ENCODE measurements at places on chromosomes 13 and 19.

DNA sequence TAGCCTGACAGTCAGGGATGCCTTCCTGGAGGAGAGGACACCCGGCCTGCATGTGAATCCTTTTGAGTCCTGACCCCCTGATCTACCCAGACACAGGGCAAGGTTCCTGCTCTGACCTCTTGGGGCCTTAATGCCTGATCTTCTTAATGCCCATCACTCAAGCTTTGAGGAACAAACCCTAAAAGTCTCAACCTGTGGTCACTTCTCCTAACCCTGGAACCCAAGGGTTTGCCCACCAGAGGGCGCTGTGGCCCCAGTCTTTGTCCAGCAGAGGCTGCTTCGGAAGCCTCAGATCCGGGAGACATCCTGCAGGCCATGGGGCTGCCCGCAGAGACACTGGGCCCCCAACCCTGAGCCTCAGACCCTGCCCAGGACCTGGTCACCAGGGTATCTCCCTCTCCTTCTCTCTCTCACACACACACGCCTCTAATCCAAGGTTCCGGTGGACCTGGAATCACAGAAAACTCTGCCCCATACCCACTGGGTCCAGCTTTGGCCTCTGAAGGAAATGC lies 9.8 kb upstream of the DPF1 start:
- DNase-seq = peak; percentile 52

GRCh38 chr13:95605448-95606125 lies 38.9 kb downstream of the DZIP1 start:
- DNase-seq = no peak

GRCh38 chr19:19405971-19406877 lies 749 bp downstream of the GATAD2A start:
- DNase-seq = no peak

GRCh38 chr13:63367522-63368198 lies 1952.0 kb upstream of the PCDH20 start:
- no peak for DNase-seq

GRCh38 chr19:35484252-35485036 lies 5.8 kb downstream of the KRTDAP start:
- DNase-seq = no peak

GRCh38 chr13:113028336-113029060 lies 59.5 kb downstream of the MCF2L start:
- no peak for DNase-seq

DNA sequence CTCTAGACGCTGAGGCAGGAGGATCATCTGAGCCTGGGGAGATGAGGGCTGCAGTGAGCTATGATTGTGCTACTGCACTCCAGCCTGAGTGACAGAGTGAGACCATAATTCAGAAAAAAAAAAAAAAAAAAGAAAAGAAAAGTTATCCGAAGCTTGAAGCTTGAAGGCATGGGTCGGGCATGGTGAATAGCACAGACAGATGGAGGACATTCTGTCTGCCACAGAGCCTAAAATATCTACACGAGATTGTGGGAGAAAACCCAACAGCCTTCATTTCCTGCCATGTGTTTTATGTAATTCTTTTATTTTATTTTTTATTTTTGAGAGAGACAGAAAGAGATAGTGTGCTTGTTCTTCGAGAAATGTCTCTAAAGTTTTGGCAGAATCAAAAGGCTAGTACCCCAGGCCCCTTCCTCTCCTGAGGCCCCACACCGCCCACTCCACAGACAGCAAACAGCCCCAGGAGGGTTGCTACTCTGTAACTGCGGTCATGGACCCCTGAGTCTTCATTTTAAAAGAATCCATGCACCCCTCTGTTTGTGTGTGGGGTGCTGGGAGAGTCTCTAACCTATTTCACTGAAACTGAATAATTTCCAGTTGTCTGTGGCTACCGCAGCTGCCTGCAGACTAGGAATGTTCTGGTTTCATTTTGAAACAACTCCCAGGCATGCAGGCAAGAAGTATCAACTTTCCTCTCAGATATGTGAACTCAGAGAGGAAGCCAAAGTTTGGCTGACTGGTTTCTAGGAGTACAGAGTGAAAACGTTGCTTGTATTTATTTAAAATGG lies 38.4 kb upstream of the RCBTB2 start:
- no peak for DNase-seq

GRCh38 chr13:49938314-49938713 lies 2.2 kb upstream of the SPRYD7 start:
- no peak for DNase-seq

DNA sequence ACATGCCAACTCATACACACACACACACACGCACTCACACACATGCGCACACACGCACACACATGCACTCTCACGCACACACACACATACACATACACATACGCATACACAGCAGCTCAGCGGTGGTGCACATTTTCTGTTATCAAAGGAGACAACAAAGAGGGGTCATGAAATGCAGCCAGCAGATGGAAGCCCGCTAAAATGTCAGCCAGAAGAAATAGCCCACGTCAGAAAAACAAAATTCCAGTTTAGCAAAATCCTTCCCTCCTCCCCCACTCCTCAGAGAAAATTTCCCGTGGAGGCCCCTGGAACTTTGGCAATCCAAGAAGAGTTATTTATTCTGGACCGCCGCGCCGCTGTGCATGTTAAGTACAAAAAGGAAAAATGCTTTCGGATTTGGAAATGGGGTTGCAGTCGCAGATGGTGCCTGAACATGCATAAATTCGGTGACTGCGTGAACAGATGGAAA lies 114.6 kb upstream of the VSTM2B start:
- no peak for DNase-seq

GRCh38 chr13:29065142-29065541 lies 245.0 kb downstream of the MTUS2 start:
- DNase-seq = no peak

DNA sequence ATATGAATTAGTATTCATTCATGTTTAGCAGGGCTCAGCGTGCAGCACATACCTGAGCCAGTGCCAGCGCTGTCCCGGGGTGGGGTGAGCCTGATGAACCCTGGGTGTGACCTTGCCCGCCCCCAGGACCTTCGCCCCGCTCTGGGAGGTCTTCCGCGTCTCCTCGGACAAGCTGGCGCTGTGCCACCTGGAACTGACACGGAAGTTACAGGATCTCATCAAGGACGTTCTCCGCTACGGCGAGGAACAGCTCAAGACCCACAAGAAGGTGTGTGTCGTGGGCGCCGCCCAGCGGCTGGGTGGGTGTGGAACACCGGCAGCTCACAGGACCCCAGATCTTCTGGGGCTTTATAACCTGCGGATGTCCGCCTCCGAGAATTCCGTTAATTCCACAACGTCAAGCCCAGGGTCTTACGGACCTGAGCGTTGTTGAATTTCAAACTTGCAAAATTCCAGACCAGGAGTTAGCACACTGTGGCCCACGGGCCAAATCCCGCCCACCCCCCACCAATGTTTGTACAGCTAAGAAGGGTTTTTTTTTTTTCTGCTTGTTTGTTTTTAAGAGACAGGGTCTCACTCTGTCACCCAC lies 15.4 kb downstream of the FCHO1 start:
- DNase-seq = no peak

GRCh38 chr13:32840989-32841713 lies 175.1 kb upstream of the KL start:
- no peak for DNase-seq

GRCh38 chr13:40231311-40231710 lies 435.1 kb downstream of the FOXO1 start:
- no peak for DNase-seq

GRCh38 chr19:2149980-2150793 lies 1.2 kb downstream of the AP3D1 start:
- DNase-seq = no peak

DNA sequence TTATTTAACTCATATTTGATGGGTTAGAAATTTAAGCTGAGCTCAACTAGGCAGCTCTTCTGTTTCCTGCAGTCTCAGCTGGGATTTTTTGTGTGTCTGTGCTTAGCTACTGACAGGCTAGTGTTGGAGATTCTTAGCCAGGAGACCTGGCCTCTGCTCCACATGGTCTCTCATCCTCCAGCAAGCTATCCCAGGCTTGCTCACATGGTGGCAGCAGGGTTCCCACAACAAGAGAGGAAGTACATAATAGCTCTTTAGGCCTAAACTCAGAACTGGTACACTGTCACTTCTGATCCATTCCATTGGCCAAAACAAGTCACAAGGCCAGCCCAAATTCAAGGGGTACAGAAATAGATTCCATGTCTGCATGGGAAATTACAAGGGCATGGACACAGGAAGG lies 406.2 kb downstream of the SUCLA2 start:
- DNase-seq = no peak

DNA sequence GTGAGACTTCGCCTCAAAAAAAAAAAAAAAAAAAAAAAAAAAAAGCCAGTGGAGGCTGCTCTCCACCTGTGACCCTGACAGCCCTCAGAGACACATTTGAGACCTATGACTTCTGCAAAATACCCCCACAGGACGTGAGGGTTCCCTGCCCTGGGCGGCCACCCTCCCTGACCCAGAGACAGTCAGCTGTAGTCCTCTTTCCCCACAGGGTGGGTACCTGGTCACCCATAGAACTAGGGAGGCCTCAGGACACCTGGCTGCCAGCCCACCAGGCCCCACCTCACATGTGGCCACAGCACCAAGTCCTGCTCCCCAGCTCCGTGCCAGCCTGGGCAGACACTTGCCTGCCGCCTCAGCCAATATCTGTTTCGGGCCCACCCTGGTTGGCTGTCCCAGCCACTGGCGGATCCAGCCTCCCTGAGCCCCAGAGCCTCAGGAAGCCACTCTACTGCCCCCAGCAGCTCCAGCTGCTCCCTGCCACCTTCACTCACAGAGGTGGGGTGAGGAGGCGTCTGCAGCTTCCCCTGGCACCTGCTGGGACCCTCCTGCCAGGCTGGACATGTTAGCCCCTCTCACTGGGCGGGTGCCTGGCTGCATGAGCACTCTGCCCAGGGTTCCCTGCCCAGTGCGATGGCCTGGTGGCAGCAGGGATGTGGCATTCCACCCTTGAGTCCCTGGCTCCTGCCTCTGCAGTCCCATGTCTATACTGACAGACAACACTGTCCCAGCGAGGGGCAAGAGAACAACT lies 6.9 kb downstream of the MKNK2 start:
- DNase-seq = no peak

DNA sequence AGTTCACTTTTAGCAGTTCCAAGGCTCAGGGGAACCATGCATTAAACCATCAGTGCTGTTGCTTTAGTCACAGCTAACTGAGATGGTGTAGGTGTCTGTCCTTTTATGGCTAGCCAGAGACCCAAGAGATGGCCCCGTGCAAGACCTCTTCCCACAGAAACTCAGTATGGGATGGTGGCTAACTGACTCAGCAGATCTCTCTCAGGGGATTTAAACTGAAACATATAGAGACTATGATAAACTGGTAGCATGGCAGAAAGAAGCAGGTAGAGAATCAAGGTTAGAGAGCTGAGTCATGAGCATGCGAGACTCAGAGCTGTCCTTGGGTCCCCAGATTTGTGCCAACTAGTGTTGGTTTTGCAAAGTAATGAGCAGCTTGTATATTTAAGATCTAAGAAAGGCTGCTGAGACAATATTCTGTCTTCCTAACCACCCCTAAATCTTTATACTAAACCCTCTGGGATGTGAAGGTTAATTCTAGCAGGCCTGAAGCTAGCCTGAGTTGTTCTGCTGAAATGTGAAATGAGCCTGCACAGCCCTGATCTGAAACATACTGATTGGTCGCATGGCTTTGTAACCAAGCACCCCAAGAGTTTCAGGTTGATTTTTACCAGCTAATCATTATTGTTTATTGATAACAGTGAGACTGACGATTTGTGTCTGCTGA lies 6.5 kb upstream of the SCEL start:
- DNase-seq = no peak

DNA sequence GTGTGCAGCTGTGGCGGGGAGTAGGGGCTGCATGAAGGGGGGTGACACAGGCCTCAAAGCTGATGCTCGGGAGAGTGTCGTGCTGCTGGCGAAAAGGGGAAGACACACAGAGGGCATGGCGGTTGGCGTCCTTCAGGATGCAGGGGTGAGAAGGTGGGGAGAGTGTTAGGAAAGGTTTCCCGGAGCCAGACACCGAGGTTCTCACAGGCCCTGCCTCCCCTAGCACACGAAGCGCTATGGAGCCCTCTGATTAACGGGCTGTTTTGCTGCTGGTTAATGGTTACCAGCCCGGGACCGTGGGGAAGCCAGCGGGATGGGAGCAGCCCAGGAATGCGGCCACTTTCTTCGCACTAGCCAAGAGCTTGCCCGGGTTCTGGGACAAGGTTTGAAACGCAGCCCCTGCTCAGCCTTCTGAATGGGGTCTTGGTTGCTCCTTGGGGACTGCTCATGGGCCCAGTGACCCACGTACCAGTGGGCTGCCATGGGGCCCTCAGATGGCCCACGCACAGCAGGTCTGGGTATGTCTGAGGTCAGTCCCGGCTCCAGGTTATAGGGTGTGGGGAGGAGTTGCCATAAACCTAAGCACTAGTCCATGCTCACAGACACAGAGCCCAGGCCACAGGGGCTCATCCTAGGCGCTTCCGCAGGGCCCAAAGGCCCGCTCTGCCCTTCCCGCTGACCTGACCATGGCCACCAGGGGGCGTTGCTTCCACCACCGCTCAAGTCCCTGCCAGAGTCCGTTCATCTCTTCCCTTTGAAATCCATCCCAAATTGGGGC lies 31.3 kb upstream of the ISYNA1 start:
- peak; percentile 48 for DNase-seq

DNA sequence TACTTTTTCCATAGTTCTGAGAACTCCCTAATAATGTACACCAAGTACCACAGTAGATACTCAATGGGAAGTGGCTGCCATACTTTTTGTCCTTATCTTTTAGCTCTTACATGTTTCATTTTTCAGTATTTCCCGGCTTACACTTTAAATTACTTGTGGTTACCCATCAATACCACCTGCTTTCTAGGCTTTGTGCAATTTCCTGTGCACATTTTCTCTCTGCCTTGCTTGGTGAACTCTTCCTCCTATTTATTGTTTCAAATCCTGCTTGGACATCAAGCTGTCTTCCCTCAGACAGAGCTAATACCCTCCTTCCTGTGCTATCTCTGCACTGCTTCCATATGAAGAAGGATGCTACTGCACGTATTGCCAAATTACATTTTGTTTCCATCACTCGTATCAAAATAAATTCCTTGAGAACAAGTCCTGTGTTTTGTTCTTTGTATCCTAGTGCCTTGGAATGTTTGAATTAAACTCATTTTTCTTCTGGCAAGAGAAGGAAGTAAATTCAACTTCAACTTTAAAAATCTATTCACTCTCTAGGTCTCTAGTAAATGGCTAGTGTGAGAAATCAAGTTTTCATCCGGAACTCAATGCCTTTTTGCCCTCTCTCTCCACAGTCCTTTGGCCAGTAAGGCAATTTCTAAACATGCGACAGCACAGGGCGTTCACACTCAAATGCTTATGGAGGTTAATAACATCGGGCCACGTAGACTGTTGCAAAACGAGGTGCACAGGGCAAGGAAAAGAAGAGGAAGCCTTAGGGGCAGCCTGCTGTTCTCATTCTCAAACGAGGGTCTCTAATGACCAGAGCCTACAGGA lies 5.6 kb downstream of the ZAR1L start:
- no peak for DNase-seq

GRCh38 chr13:112055036-112055914 lies 11.7 kb upstream of the SOX1 start:
- no peak for DNase-seq

GRCh38 chr13:96968027-96968426 lies 26.2 kb downstream of the OXGR1 start:
- DNase-seq = no peak

GRCh38 chr13:51257187-51257586 lies 35.0 kb downstream of the FAM124A start:
- no peak for DNase-seq

- DNase-seq = no peak
Observed at GRCh38 chr19:42857544-42857867, 22.0 kb downstream of the PSG1 start.

GRCh38 chr13:106789911-106790310 lies 222.0 kb upstream of the ARGLU1 start:
- DNase-seq = no peak

GRCh38 chr19:58392945-58393724 lies 2.3 kb upstream of the RNF225 start:
- no peak for DNase-seq

GRCh38 chr19:4215807-4216206 lies 13.5 kb upstream of the EBI3 start:
- DNase-seq = no peak

All from activated T-helper 1 cell treated with anti-CD3 and anti-CD28 coated beads, Interleukin-2, amount 50 U/mL, for 16 hours (primary cell).